ENCODE measurements at places on chromosomes 11 and 22.

DNA sequence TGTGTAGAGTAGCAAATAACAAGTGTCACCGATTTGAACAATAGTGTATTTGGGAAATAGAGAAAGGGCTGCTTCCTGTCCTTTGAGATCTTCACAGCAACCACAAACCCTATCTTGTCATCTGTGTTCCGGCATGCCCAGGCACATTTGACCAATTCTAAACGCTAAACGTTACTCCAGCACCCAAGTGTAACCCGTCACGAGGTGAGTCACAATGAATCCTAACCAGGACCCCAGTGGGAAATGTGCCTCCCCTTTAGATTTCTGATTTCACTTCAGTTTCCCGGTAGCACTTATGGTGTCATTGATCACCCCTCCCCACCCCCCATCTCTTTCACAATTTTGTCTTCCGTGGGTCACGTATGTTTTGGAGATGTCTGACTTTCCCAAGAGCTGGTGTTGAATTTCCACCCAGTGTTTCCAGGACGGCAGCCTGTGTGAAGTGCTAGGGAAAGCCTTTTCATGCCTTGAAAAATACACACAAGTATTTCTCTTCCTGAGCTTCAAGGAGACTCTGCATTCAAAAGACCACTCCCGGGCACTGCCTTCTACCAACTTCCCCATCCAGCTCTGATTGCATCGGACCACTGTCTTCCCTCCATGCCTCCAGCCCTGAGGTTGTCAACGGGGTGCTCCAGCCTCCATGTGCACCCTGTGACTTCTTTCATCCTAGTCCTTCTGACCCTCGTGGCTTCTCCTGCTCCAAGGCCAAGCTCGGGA, 10.5 kb upstream of the C11orf24 start:
- DNase-seq, result peak; percentile 22

- DNase-seq, result no peak
Measured at GRCh38 chr11:20601221-20601914, 2.0 kb downstream of the SLC6A5 start.

DNA sequence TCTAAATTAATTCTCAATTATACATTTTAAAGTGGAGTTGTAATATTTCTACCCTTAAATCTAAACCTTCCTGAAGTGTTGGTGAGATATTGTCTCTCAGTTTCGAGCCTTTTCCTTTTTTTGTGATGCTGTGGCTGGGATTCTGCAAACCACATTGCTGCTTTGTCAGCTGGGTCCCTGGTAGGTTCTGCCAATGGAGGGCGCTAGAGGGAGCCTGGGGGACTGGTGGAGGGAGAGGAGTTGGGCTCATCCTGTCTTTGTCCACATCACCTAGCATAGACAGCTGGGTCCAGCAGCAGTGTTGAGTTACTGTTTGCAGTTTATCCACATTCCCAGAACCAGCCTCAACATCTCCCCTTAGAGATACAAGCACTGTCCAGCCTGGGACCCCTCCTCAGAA, 41.0 kb downstream of the TRAF6 start:
- peak; percentile 13 for DNase-seq

DNA sequence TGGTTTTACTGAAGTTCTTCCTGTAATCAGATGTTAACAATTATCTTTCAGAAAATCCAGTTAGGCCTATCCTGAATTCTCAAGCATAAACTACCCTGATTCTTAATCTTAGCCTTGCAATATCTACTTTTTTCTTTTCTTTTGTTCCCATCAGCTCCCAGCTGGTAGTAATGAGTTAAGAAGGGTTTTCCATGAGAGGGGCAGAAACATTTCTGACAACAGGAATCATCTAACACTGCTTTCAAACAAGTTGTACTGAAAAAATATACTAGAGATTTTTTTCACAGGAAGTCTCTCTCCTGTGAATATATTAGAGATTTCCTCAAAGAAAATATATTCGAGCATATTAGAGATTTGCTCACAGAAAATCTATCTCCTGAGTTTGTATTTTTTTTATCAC, 3.3 kb upstream of the TRIM6 start:
- no peak for DNase-seq

- no peak for DNase-seq
Measured at GRCh38 chr11:95767498-95767897, 22.1 kb downstream of the FAM76B start.

DNA sequence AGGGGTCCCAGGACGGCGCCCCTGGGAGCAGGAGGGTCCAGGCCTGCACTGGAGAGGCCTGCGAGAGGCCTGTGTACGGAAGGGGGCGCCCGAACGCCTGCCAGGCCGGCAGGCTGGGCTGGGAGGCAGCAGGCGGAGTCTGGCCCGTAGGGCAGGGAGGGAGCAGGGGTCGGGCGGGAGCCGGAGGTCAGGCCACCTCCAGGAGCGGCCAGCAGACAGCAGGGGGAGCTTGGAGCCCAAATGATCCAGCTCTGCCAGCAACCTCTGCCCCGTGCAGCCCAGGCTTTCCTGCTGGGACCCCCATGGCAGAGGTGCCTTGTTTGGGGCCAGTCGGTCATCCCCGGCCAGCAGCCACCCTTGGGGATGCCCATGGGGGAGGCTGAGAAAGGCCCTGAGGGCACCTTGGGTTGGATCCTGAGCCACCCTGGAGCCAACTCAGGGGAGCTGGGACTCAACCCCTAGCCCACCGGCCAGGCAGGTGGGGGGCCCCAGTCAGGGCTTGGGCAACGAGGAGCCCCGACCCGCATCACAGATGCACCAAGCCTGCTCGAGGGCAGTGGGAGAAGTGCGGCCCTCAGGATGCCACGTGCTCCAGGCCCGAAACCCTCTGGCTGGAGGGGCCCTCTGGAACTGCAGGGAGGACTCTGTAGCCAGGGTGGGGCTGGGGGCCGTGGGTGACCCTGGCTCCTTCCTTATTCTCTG, 9.6 kb upstream of the SYT8 start:
- DNase-seq, result peak; percentile 39

DNA sequence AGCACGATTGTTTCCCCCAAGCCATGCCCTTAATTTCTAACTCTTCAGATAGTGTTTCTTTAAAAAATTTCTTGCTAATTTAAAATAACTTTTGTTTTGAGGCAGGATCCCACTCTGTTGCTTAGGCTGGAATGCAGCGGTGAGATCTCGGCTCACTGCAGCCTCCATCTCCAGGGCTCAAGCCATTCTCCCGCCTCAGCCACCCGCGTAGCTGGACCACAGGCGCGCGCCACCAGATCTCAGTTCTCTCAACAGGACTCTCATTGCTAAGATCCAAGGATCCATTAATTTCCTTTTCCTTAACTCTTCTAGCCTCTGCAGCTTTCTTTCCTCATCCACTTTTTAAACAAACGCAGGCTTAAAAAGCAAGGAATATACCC, 327 bp upstream of the MED17 start:
- DNase-seq, result no peak

DNA sequence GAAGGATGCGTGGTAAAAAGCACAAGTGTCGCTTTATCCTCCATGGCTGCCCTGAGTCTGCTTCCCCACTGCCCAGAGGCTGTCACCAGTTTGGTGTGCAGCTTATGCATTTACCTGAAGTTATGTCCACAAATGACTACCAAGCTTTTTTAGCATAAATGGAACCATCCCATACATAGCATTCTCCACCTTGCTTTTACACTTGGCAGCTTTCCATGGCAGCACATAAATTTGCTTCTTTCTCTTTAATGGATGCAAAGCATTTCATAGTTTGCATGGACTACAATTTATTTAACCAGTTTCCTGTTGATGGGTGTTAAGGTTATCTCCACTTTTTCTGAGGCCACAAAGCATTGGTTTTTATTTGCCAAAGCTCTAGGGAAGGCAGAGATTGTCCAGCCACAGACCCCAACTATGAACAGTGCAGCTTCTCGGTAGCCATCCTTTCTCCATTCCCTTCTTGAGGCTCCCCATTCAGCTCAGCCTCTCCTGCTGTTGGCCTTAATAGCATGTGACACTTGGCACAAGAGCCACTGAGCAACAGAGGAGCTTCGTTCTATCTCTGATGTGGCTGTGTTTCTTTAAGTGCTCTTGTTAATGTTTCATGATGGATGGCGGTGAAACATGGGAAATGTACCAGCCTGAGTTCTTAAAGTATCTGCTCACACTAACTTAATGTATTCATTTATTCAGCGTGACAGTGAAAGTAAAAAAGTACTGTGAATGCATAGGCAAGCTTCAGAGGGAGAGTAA, 59.8 kb upstream of the NAV2 start:
- DNase-seq, result no peak

GRCh38 chr11:112177589-112177988, 2.3 kb downstream of the BCO2 start:
- no peak for DNase-seq

GRCh38 chr11:86129740-86130540, 61.1 kb upstream of the PICALM start:
- DNase-seq, result no peak

GRCh38 chr22:35742342-35743100, 24.8 kb downstream of the APOL5 start:
- DNase-seq, result no peak

DNA sequence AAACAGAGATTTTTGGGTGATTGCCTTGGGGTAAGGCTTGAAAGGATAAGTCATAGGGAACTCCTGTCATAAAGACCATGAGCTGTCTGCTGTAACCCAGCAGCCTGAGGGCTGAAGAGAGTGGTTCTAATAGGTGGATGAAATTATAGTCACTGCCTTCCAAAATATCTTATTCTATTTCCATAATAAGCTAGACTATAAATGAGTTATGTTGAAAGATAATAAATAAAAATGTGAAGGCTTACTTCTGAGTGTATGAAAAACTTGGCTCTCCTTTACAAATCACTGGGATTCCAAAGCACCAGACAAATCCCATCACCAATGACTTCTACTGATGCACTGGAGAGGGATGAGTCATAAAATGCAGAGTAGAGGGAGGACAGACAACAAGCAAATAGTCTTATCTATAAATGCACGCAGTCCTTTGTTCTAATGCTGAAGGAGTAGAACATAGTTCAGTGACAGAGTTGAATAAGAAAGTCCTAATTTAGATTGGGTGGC, 775.0 kb upstream of the LRRC4C start:
- DNase-seq, result no peak

GRCh38 chr11:14320020-14320419, 39.0 kb downstream of the RRAS2 start:
- peak; percentile 54 for DNase-seq

GRCh38 chr11:77073328-77074001, 6.7 kb downstream of the CAPN5 start:
- no peak for DNase-seq

DNA sequence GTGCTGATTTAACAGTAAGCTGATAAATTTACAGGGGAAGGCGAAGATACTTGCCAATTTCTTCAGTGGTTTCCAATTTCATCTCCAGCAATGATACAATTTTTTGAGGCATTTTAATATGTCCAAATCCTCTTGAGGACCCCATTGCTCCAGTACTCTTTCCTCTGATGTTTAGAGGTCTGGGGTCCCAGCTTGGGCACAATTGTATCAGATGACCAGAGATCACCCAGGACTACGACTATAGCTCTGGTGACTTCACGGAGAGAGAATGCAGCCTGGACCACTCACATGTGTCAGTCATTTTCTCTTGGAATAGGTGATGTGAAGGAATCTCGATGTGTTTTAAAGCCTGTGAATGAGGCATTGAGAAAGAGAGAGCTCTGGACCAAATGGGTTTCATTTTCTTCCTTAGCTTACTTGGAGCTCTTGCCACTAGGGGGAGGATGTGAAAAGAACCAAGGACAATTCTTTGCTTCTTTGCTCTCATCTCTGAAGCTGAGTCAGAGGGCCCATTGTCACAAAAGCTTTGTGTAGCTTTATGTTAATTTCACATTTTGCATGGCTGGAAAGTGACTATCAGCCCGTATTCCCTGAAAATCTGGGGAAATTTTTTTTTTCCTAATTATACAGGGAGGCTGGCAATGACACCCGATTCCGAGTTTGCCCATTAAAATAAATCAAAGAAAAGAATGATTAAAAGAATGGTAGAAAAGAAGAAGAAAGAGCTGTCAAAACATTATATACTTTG, 6.7 kb upstream of the CCDC90B start:
- peak; percentile 80 for DNase-seq

DNA sequence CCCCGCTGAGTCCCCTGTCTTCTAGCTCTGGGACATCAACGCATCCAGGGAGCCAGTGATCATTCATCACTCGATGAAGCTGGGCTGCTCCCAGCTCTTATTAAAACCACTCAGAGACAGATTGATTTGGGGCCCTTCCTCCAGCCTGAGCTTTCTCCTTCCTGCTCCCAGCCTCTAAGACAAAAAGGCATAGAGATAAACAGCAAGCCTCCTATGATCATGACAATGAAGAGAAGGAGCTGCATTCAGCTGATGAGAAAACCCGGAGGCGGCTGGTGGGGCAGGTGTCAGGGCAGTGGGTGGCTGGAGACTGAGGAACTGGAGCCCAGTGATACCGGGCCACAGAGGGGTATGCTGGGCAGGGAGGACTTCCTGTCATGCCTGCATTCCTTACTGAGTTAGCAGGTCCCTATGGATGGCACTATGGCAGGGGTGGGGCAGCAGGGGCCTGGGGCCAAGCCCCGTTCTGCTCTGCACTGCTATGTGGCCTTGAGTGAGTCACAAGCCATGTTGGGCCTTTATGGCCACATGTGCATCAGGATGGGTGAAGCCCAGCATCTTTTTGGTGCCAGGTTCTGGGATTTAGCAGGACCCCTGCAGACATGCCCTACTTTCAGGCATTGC, 20.2 kb downstream of the PVALB start:
- no peak for DNase-seq

DNA sequence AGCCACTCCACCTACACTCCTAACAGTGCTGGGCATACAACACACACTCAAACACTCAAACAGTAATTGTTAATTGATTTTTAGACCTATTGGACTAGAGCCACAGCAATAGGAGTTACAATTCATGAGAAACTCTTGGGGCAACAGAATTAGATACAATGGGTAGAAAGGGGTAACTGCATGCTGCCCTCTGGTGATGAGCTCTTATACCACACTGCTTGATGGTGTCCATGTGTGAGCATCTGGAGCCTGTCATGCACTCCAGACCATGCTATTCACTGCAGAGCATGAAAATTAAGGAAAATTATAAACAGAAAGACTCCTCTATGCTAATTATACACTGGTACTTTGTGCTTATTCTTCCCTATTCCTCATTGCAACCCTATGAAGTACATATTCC, 975.5 kb upstream of the CCDC90B start:
- peak; percentile 14 for DNase-seq

DNA sequence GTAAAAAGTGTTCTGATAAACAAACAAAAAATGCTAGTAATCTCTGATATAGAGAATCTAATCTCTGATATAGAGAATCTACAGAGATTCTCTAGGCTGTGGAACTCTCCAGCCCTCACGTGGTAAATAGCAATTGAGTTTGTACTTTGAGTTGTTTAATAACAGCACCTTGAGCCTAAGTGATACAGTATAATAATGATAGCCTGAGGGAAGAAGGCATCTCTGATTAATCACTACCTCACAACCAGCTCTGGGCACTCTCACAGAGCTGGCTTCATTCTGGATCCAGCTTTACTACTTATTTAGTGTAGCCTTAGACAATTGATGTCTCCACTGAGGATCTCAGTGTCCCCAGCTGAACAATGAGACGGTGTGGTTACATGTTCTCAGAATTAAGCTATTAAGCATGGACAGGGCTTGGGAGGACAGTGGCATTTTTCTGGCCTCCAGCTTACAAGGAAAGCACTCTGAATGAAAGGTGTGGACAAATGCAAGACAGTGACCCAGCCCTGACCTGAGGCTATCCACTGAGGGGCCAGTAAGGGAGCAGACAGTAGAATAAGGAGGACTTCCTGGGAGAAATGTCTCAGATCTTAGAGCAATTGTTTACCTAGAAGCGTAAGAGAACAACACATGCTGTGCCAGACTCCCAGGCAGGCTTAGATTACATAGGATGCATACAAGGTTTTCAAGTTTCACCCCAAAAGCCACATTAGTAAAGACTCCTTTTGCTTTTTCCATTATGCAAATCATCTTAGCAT, 88.7 kb upstream of the DRD2 start:
- no peak for DNase-seq

GRCh38 chr11:97667057-97667456, 1277.2 kb downstream of the JRKL start:
- DNase-seq, result no peak
